ENCODE measurements at places on chromosomes 2 and 18. TPM values are rescaled to one million over a fixed set of nuclear protein-coding genes. Genes with fewer than 3 reads are reported as not detected.

DNA sequence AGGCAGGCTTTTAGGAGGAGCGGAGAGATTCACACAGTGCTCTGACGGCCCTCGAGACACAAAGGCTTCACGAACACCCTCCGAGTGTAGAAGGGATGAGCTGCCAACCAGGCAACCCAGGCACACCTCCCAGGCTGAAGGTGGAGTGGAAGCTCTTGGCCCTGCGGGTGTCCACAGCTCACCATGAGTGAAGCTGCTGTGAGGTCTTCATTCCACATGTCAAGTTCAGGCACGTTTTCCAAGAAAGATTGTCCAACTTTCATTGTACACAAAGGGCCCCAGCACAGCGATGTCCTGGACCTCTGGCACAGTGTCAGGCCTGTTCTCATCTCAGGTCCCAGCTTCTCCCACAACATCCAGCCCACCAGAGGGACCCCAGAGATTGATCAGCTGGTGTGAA lies 13.4 kb downstream of the PARD6G start:
- H3K4me3 ChIP-seq = no peak overlapping the region
- DNase-seq = peak; percentile 62
- H3K27me3 ChIP-seq = no peaks in the 10 kb centered on the region
- H3K27ac ChIP-seq = peak overlapping the region; percentile 64
- H3K4me1 ChIP-seq = peaks cover 10% of the 10 kb centered on the region

- no peak for DNase-seq
- no peak overlapping the region for H3K27ac ChIP-seq
- H3K36me3 ChIP-seq = no peaks in the 10 kb centered on the region
- no peaks in the 10 kb centered on the region for H3K4me1 ChIP-seq
- no peak overlapping the region for H3K4me3 ChIP-seq
Measured at GRCh38 chr2:167333245-167333644, 445.0 kb downstream of the XIRP2 start.

The TEKT4 gene
- total RNA-seq = not detected

DNA sequence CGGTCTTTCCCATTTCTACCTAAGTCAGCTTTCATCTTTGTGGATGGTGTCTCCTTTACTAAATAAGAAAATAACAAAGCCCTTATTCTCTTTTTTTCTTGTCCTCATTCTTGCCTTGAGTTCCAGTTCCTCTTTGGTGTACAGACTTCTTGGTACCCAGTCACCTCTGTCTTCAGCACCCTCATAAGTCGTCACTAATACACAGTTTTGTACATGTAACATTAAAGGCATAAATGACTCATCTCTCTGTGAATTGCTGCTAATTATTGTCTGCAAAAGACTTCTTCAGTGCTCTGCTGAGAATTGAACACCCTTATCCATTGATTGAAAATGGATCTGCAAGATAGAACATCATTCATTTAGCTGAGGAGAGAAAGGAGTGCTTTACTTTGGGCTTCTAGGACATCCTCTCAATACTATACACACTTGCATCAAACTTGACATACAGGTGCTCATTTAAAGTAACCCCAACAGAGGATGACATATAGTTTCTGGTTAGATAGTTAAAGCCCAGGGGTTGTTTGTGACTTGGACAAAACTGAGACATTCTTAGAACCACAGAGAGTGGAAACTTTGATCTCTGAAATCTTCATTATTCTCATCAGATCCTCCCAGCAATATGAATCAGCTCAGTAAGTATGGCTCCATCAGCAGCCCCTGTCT lies 97.0 kb downstream of the XRCC5 start:
- H3K4me3 ChIP-seq = no peak overlapping the region
- no peak overlapping the region for H3K27ac ChIP-seq
- H3K4me1 ChIP-seq = peaks cover 7% of the 10 kb centered on the region
- no peak for DNase-seq

The B4GALT6 gene
- 6.0 TPM for total RNA-seq

The UGT1A10 gene
- not detected for total RNA-seq

GRCh38 chr2:224841910-224842309 lies 125.7 kb upstream of the CCDC195 start:
- H3K36me3 ChIP-seq = peaks cover 7% of the 10 kb centered on the region
- H3K4me3 ChIP-seq = no peak overlapping the region
- H3K27me3 ChIP-seq = no peaks in the 10 kb centered on the region

DNA sequence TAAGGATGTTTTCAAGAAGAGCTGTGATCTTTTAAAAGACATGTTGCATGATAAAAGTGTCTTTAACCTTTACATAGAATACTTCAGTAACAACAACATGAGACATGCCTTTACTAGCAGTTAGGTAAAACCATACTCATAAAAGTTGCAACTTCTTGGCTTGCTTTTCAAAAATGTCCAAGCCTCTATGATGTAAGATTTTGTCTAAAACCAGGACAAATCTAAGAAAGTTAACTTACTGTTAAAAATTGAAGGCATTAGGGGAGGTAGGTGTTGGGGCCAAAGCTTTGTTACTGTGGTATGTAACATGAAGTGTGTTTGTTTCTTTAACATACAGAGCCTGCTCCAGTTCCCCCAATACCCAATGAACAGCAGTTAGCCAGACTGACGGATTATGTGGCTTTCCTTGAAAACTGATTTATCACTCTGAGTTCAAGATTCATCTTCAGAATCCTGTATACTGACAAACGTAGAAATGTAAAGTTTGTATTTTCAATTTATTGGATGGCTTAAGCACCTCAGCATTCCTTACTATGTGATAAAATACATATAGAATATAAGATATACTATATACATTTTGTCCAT lies 11.7 kb downstream of the COPS8 start:
- H3K27me3 ChIP-seq = no peaks in the 10 kb centered on the region
- DNase-seq = peak; percentile 36
- H3K27ac ChIP-seq = peak overlapping the region; percentile 94
- H3K4me1 ChIP-seq = peaks cover 46% of the 10 kb centered on the region
- H3K4me3 ChIP-seq = peak overlapping the region; percentile 56

- H3K4me1 ChIP-seq = no peaks in the 10 kb centered on the region
- H3K4me3 ChIP-seq = no peak overlapping the region
- H3K27me3 ChIP-seq = peaks cover 87% of the 10 kb centered on the region
- no peak overlapping the region for H3K27ac ChIP-seq
Measured at GRCh38 chr2:140604096-140604495, 1526.7 kb downstream of the LRP1B start.

The RMC1 gene
- total RNA-seq = 24.7 TPM

DNA sequence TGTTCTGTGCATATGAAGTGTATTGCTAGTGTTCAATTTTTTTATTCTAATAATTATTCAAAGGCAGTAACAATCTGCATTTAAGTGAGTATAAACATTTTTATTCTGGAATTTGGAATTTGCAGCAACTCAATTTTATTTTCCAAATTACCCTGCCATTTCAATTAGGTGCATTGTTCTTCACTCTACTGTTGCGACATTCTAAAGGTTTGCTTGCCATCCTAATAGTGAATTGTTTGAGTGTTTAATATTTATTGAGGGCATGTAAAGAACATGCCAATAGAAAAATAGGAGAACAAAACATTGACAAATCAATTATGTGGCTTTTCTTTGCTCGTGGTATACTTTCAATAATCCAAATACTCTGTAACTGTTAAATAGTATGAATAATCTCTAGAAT lies 18.0 kb downstream of the MEIS1 start:
- DNase-seq = no peak
- H3K27ac ChIP-seq = no peak overlapping the region
- peaks cover 23% of the 10 kb centered on the region for H3K36me3 ChIP-seq
- H3K4me1 ChIP-seq = peaks cover 7% of the 10 kb centered on the region
- no peaks in the 10 kb centered on the region for H3K27me3 ChIP-seq

The IMPA2 gene
- 8.8 TPM for total RNA-seq

Data from MCF 10A (cell line).